T-cell (primary cell): ENCODE measurements at places on chromosomes 5 and 9. TPM values are rescaled to one million over a fixed set of nuclear protein-coding genes. Genes with fewer than 3 reads are reported as not detected.

IL3 gene
- total RNA-seq: not detected

LRRTM2 gene
- total RNA-seq: not detected

GABRA6 gene
- total RNA-seq: not detected

OR2S2 gene
- total RNA-seq: not detected

GRCh38 chr5:179577286-179577960, 27.1 kb downstream of the RUFY1 start:
- no peak for DNase-seq

DNA sequence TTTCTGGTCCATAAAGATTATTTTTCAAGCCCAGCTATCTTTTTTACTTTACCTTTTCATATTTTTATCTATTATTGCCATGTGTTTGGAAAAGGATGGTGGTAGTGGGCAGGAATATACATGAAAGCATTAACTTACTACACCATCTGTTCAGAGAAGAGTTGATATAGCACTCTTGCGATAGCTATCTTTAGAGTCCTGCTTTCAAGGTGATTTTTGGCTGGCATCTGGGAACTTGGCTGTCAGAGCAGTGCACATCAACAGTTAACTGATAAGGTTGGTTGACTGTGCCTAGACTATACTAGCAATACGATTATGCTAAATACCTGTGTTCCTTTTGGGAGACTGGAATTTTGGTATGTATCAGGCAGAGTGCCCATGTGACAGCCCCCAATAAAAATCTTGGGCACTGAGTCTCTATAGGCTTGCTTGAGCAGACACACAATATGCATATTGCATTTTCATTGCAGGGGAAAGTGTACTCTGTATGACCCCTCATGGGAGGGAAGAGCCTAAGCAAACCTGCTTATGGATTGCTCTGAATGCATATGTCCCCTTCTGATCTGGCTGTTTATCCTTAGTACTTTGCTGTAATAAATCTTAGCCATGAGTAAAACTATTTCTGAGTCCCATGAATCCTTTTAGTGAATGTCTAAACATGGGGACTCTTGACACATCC, 227.6 kb upstream of the C9orf72 start:
- DNase-seq: no peak

- DNase-seq: no peak
These were observed 6.3 kb downstream of the TMEM38B start for GRCh38 chr9:105700668-105701067.

GRCh38 chr5:172565455-172565854, 75.6 kb upstream of the NEURL1B start:
- no peak for DNase-seq

DNA sequence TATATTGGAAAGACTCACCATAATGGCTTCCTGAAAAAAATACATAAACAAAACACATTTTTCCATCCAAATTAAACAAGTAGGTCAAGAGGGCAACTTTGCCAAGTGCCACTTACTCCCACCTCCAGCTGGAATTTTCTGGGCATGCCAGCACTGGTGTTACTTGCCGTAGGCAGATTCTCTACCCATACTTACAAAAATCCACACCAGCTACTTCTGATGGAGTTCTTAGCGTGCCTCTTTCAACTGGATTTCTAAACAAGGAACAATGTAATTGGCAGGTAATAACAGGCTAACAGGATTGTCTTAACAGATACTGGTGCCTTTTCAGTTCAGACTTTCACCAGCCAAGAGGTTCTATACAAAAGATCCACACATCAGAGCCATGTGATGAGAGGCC, 301.4 kb downstream of the MLLT3 start:
- no peak for DNase-seq

DNA sequence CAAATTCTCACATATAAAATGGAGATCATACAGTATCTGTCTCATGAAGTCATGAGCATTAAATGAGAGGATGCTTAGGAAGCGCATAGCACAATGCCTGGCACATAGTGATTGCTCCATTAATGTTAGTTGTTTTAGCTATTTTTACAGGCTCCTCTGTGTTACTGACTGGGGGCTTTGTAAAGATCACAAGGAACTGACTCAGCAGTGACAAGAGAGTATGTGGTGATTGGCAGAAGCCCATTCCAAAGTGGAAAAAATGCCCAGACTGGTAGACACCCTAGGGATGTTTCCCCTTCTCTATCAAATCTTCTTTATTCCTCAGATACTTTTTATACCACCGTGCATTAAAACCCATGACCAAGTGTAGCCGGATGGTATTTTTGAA, 33.5 kb downstream of the ABLIM3 start:
- no peak for DNase-seq

DNA sequence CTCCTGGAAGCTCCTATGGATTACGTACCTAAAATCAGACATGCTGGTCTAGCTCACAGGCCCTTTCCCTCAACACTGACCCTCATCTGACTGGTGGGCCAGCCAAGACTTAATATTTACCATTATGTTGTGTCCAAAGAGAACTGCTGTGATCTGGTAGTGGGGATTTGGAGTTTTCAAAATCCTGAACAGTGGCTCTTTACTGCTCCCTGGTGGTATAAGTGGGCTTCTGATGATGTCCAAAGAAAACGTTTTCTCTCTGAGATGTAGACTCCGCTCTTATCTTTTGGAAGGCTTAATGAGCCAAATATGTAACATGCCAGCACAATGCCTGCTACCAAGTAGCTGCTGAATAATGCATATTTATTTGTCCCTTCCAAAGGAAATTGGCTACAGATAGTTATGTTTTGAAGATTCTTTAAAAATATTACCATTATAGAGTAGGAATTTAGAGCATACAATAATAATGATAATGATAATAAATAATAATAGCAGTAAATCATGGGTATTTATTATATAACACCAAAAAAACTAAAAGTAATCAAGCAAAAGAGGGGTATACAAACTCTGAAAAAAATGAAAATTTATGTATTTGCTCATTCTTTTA, 406.6 kb upstream of the TNC start:
- no peak for DNase-seq

- DNase-seq: peak; percentile 50
These were observed 1.3 kb downstream of the ECPAS start for GRCh38 chr9:111482694-111483438.

GRCh38 chr5:157233515-157233914, 32.4 kb upstream of the CYFIP2 start:
- DNase-seq: no peak

- DNase-seq: no peak
These were observed 26.6 kb downstream of the MRPL22 start for GRCh38 chr5:154967421-154968024.
